ENCODE measurements at places on chromosomes 3 and 15. TPM values are rescaled to one million over a fixed set of nuclear protein-coding genes. Genes with fewer than 3 reads are reported as not detected.
A peak's percentile ranks its signal among the peaks of the same experiment; 100 is the strongest.

GRCh38 chr3:180881065-180881801 is 31.2 kb upstream of the FXR1 start:
- H3K4me1 ChIP-seq: no peaks in the 10 kb centered on the region
- no peaks in the 10 kb centered on the region for H3K36me3 ChIP-seq
- H3K4me3 ChIP-seq: no peak overlapping the region
- no peaks in the 10 kb centered on the region for H3K27me3 ChIP-seq
- H3K27ac ChIP-seq: no peak overlapping the region

- H3K27me3 ChIP-seq: no peaks in the 10 kb centered on the region
- H3K36me3 ChIP-seq: no peaks in the 10 kb centered on the region
- DNase-seq: peak; percentile 7
- peak overlapping the region; percentile 10 for H3K27ac ChIP-seq
- H3K4me3 ChIP-seq: no peak overlapping the region
Observed at GRCh38 chr3:61078048-61078752, 173.1 kb downstream of the FHIT start.

- peaks cover 3% of the 10 kb centered on the region for H3K36me3 ChIP-seq
- H3K4me3 ChIP-seq: peak overlapping the region; percentile 10
- DNase-seq: peak; percentile 41
- H3K27ac ChIP-seq: peak overlapping the region; percentile 51
- peaks cover 26% of the 10 kb centered on the region for H3K4me1 ChIP-seq
- H3K27me3 ChIP-seq: no peaks in the 10 kb centered on the region
Observed at GRCh38 chr3:108602249-108602934, 12.9 kb downstream of the DZIP3 start.

DNA sequence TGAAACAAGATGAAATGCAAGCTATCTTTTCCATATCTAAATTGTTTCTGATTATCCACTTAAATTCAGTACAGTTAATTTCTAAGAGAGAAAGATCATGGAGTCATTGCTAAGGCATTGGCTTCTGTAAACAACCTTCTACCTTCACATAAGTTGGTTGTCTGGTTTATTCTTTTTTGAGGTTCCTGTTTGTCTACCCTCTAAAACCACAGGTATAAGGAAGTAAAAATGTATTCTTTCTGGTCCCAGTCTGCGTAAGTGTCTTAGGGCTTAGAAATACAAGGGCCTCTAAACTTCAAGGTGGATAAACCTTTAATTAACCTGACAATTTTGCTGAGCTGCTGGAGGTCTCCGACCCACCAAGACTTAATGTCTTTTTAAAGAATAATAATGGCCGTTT is 3.6 kb upstream of the ATOSA start:
- peaks cover 23% of the 10 kb centered on the region for H3K4me1 ChIP-seq
- DNase-seq: no peak
- no peak overlapping the region for H3K27ac ChIP-seq
- H3K36me3 ChIP-seq: no peaks in the 10 kb centered on the region
- H3K27me3 ChIP-seq: peaks cover 19% of the 10 kb centered on the region

GRCh38 chr3:178352326-178353005 is 183.8 kb upstream of the KCNMB2 start:
- no peak overlapping the region for H3K4me3 ChIP-seq
- DNase-seq: peak; percentile 34
- H3K27ac ChIP-seq: no peak overlapping the region
- peaks cover 5% of the 10 kb centered on the region for H3K4me1 ChIP-seq
- H3K27me3 ChIP-seq: no peaks in the 10 kb centered on the region

Gene PPARG
- 0.50 TPM for total RNA-seq

DNA sequence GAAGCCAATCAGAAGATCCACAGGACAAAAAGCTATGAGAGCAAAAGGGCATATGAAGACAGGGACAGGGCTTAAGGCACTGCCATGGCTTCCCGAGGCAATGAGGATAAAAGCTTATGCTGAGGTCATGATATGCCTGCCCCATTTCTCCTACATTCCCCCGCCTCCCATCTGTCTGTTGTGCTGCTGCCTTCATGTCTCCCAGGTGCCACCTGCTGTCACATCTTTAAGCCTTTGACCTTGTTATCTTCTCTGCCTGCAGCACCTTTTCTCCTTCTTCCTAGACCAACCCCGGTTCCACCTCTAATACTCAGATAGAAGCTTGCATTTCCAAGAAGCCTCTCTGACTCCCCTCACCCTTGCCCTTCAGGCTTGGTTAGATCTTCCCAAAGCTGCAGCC is 213.8 kb downstream of the ARRDC4 start:
- H3K27me3 ChIP-seq: peaks cover 6% of the 10 kb centered on the region
- H3K27ac ChIP-seq: no peak overlapping the region
- peaks cover 10% of the 10 kb centered on the region for H3K4me1 ChIP-seq
- no peak for DNase-seq

- H3K4me3 ChIP-seq: no peak overlapping the region
- no peak overlapping the region for H3K27ac ChIP-seq
- H3K27me3 ChIP-seq: no peaks in the 10 kb centered on the region
- no peaks in the 10 kb centered on the region for H3K4me1 ChIP-seq
- no peaks in the 10 kb centered on the region for H3K36me3 ChIP-seq
- no peak for DNase-seq
Observed at GRCh38 chr15:89132611-89133507, 44.6 kb downstream of the ABHD2 start.

GRCh38 chr15:59436774-59437141 is 1.2 kb upstream of the FAM81A start:
- H3K4me3 ChIP-seq: peak overlapping the region; percentile 72
- H3K4me1 ChIP-seq: peaks cover 7% of the 10 kb centered on the region
- no peak for DNase-seq
- H3K36me3 ChIP-seq: no peaks in the 10 kb centered on the region
- H3K27me3 ChIP-seq: peaks cover 85% of the 10 kb centered on the region

DNA sequence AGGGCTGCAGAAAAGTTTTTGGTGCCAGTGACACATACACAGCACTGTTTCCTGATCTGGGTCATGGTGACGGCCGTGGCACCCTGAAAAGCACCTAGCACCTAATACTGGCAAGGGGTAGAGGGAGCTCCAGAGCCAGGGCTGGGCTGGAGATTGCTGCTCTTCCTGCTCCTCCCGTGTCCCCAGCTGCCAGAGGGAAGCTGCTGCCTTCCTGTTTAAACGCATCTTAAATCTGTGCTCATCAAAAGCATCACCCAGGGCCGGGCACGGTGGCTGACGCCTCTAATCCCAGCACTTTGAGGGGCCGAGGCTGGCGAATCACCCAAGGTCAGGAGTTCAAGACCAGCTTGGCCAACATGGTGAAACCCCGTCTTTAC is 156.7 kb upstream of the MEF2A start:
- no peaks in the 10 kb centered on the region for H3K4me1 ChIP-seq
- H3K36me3 ChIP-seq: no peaks in the 10 kb centered on the region
- H3K4me3 ChIP-seq: no peak overlapping the region

DNA sequence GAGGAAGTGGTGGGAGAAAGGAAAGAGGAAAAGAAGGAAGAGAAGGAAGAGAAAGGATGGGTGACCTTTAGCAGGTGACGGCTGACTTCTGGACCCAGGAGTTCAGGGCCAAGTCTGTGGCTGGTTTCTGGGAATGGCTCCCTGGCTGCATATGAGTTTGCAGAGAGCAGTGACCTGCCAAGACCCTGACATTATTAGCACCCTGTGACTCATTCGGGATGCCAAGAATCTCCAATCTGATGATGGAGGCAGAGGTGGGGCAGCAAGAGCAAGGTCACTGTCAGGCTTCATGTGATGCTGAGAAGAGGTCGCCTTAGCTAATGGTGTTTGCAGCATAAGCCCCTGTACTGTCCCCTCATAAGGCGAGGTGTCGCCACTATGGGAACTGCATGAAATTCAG is 42.6 kb downstream of the MYZAP start:
- no peaks in the 10 kb centered on the region for H3K27me3 ChIP-seq
- H3K27ac ChIP-seq: no peak overlapping the region
- no peak overlapping the region for H3K4me3 ChIP-seq
- DNase-seq: no peak

Gene IL17RE
- 0.56 TPM for total RNA-seq

DNA sequence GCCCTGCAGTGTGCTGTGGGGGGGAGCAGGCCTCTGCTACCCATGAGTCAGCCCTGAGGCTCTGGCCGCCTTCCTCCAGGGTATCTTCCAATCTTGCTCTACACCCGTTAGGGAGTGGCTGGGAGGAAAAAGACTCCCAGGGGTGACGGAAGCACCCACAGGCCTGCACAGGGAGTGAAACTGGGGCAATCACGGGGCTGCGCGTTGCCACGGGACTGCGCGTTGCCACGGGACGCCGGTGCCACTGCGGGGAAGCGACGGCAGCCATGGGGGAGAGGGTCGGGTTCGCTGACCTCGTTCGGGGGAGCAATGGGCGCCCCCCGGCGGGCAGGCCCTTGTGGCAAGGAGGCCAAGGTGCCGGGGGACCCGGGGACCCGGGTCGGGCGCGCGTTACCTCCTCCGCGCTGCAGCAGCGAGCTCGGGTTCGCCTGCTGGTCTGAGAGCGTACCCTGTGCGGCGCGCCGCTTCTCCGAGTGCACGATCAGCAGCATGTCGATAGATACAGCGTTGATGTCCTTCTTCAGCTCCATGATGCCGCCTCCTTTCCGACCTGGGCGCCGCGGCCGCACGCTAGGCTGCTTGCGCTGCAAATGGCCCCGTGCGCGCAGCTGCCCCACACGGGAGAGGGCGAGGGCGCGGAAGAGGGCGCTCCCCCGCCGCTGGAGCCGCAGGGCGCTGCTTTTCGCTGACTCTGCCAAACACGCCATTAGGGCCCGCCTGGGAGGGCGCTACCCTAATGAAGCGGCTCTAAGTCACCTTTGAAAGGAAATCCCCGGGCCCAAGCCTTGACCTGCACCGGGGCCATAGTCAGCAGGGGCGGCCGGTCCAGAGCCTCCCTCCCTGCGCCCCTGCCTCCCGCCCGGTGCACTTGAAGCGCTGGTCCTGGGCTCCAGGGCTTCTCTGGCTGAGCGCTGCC is at the start of gene KY:
Gene KY, minus strand, starts transcription at position 592 of the 916 bp plus-strand sequence. Its CDS starts 62 bp downstream, at position 530.
- peak; percentile 77 for DNase-seq
- H3K27me3 ChIP-seq: peaks cover 100% of the 10 kb centered on the region
- no peak within 1 kb of the TSS for H3K27ac ChIP-seq
- peak within 1 kb of the TSS; percentile 52 for H3K4me3 ChIP-seq
- H3K36me3 ChIP-seq: no peaks in the 10 kb centered on the region

GRCh38 chr15:61169275-61169903 is 59.7 kb downstream of the RORA start:
- H3K4me3 ChIP-seq: no peak overlapping the region
- no peak overlapping the region for H3K27ac ChIP-seq
- peaks cover 22% of the 10 kb centered on the region for H3K4me1 ChIP-seq
- H3K36me3 ChIP-seq: no peaks in the 10 kb centered on the region

Gene SLC22A13
- total RNA-seq: 0.21 TPM

DNA sequence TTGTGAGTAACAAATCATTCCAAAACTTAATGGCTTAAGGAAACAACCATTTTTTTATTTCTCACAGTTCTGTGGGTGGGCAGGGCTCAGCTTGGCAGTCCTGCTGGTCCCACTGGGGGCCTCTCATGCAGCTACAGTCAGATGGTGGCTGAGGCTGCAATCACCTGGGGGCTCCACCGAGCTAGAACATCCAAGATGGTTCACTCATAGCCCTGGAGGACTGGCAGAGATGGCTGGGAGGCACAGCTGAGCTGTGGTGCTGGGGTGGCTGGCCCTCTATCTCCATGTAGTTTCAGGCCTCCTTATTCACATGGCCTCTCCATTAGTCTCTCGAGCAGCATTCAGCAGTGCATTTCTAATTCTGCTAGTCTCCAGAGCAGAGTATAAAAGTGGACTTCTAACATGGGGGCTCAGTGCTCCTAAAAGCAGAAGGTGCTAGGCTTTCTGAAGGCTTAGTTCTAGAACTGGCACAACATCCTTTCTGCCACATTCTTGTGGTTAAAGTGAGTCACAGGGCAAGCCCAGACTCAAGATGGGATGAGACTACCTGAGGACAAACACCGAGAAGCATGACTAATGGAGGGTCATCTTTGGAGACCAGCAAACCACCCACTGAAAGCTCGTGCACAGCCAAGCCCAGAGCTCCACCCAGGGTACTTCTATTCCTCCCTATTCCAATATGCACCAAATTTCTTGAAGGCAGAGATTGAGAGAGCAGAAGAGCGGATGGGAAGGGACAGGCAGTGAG is 6.3 kb downstream of the CAV3 start:
- H3K27ac ChIP-seq: no peak overlapping the region
- no peak overlapping the region for H3K4me3 ChIP-seq
- no peaks in the 10 kb centered on the region for H3K27me3 ChIP-seq
- DNase-seq: no peak
- H3K4me1 ChIP-seq: peaks cover 19% of the 10 kb centered on the region

GRCh38 chr3:125194061-125194848 is 18.3 kb downstream of the SLC12A8 start:
- H3K27me3 ChIP-seq: no peaks in the 10 kb centered on the region
- no peak overlapping the region for H3K4me3 ChIP-seq
- H3K36me3 ChIP-seq: no peaks in the 10 kb centered on the region
- no peak for DNase-seq
- H3K4me1 ChIP-seq: peaks cover 3% of the 10 kb centered on the region
- H3K27ac ChIP-seq: no peak overlapping the region

DNA sequence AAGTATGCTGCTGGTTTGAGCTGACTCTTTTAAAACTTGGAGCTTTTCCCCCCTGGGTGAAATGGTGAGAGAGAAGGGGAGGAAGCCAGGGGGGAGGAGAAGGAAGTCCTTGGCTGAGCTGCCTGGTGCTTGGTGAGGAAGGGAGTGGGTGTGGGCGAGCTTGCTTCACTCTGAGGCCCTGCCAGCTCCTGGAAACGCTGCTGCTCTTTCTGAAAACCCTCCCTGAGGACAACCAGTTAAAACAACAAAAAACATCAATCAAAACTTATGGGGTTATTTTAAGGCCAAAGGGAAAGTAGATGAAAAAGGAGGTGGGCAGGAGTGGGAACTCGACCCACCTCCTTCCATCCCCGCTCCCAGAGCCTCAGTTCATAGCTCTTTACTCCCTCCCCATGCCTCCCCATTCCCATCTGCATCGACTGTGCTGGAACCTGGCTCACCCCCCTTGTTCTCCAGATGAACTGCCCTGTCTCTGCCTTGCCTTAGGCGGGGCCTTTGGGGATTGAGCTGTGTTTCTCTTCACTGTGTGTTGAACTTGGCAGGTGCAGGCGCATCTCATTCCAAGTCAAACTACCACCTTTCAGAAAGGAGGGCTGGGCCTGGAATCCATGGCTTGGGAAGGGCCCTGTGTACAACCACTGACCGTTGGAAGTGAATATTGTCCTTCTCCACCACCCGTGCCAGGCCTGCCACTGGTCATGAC is 166.1 kb downstream of the ZNF621 start:
- H3K36me3 ChIP-seq: no peaks in the 10 kb centered on the region
- DNase-seq: no peak
- no peaks in the 10 kb centered on the region for H3K4me1 ChIP-seq
- no peaks in the 10 kb centered on the region for H3K27me3 ChIP-seq
- no peak overlapping the region for H3K27ac ChIP-seq
- no peak overlapping the region for H3K4me3 ChIP-seq

Gene PATL2
- not detected for total RNA-seq

GRCh38 chr3:102165367-102165766 is 269.4 kb upstream of the ZPLD1 start:
- H3K36me3 ChIP-seq: no peaks in the 10 kb centered on the region
- no peak for DNase-seq

DNA sequence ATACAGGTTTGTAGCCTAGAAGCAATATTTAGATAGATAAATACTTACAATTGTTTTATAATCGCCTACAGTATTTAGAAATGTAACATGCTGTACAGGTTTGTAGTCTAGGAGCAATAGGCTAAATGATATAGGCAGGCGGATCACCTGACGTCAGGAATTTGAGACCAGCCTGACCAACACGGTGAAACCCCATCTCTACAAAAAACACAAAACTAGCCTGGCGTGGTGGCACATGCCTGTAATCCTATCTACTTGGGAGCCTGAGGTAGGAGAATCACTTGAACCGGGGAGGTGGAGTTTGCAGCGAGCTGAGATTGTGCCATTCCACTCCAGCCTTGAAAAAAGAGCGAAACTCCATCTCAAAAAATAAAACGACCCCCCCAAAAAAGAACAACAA is 375.2 kb upstream of the EPHA3 start:
- no peak overlapping the region for H3K4me3 ChIP-seq
- no peaks in the 10 kb centered on the region for H3K4me1 ChIP-seq
- H3K27ac ChIP-seq: no peak overlapping the region
- no peaks in the 10 kb centered on the region for H3K36me3 ChIP-seq

Gene ATP13A5
- total RNA-seq: not detected

All from neural progenitor cell (in vitro differentiated cells).